ENCODE measurements at places on chromosomes 4 and X.

GRCh38 chr4:113410686-113411085 lies 350.9 kb downstream of the CAMK2D start:
- no peak for DNase-seq

DNA sequence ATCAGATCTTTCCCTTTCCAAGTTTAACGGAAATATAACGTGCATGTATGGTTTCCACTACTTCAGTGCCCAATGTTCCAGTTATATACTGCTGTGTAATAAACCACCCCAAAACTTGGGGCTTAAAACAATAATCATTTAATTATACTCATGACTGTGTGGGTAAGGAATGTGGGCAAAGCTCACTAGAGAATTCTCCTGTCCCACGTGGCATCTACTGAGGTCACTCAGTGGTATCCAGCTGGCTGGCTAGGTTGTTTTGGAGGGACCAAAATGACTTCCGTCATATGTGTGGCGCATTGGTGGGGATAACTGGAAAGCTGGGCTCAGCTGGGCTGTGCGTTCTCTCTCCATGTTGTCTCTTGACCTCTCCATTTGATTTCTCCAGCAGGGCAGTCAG lies 18.5 kb downstream of the ZCCHC18 start:
- no peak for DNase-seq

GRCh38 chr4:25177147-25177546 lies 16.9 kb upstream of the SEPSECS start:
- DNase-seq: no peak

DNA sequence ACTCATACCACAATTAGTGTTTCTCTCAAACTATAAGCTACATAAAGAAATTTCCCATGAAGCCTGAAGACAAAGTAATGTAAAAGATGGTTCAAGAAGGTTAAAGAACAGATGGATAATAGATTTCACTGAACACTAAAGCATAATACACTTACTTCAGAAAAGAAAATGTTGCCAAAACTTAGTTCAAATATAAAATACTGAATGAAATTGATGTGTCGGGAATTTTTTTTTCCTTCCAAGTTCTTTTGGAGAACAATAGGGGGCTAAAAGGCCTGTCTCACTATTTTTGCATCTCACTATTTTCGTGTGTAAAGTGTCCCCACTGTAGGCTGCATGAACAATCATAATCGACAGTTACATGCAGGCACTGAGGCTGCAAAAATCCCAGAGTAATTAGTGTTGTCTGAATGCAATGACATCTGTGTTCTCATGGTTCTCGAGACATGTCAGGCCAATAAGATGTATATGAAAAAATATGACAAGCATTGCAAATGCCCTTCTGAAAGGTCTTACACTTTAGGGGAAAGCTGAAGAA lies 11.9 kb upstream of the MAB21L2 start:
- no peak for DNase-seq

GRCh38 chr4:151165205-151166000 lies 66.0 kb downstream of the RPS3A start:
- DNase-seq: no peak

DNA sequence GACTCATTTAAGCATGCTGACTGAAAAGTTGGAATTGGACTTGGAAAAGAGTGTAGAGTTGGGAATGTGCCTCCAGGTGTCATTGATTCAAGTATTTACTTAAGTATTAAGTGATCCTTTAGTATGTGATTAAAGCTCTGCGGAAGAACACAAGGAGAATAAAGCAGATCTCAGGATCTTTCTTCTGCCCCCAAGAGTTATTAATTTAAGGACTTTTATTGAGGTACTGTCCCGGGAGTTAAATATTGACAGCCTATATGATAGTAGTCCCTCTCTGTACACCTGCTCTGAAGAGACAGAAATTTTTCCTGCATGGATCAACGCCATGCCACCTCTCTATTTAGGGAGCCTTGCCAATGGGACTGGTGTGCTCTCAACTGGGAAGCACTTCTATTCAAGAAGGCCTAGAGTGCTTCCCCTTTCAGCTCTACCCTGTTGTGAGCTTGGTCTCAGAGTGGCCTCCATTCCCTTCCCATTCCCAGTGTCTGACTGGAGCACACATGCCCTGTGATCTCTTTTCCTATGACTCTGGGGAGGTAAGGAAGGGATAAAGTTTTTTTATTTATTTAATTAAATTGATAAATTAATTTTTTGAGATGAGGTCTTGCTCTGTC lies 75.9 kb downstream of the SHISA3 start:
- DNase-seq: no peak

DNA sequence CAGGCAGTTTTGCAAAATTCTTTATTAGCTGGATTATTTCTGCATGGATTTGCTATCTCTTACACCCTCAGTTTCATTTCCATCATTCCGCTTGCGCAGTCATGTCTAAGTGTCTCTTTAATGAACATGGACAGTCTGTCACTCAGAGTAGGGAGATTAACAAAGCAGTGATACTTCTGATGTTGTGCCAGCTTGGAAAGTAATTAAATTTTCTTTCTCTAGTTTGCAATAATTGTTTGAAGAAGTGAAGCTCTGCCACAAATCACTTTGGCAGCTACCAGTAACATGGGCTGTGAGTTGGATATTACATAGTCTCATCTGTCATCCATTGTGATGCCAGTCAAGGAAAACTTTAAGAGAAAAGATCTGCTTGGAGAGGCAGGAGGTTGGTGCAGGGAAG lies 324.8 kb upstream of the NWD2 start:
- no peak for DNase-seq

DNA sequence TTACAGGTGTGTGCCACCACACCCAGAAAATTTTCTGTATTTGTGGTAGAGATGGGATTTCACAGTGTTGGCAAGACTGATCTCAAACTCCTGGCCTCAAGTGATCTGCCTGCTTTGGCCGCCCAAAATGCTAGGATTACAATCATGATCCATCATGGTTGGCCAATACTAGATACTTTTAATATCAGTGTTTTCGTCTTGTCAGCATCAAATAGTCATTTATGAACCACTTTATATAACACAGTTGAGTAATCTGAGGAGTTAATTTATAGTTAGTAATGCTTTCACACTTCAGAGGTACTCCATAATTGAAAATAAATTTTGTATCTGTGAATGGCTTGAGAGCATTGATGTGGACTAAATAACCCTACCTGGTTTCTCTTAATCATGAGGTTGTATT lies 178.6 kb downstream of the TRAM1L1 start:
- no peak for DNase-seq

DNA sequence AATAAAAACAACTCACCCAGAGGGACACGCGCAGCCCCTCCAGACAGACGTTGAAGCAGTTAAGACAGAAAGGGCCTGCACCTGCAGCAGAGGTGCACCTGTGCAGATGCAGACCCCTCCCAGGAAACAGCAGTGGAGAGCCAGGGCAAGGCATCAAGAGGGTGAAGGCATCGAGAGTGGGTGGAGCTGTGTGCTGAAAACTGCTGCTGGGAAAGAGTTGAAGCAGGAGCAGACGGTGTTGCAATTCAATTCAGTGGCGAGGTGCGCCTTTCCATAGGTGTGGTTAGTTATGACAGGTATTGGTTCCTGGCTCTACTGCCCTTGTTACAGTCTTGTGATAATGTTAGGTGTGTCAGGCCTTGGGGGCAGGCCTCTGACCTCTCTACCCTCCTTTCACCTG lies 16.7 kb downstream of the LETM1 start:
- DNase-seq: no peak

DNA sequence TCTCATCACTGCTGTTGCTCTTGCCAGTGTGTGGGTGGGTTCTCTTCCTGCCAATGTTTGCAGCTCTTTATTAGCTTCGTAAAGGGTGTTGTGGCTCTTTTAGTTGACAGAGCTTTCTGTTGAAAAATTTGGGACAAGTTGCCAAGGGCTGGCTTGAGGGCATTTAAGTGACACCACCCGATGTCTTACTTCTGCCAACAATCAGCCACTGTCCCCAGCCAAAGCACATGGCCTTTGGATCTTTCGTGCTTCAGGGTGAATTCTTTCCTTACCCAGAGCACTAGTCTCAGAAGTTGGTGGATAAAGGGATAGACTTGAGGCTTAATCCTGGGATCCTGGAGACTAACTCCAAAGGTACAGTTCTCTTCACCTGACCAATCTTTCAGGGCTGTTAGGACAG lies 113.6 kb downstream of the SOX3 start:
- no peak for DNase-seq
